ENCODE measurements at places on chromosomes 6 and 20.

DNA sequence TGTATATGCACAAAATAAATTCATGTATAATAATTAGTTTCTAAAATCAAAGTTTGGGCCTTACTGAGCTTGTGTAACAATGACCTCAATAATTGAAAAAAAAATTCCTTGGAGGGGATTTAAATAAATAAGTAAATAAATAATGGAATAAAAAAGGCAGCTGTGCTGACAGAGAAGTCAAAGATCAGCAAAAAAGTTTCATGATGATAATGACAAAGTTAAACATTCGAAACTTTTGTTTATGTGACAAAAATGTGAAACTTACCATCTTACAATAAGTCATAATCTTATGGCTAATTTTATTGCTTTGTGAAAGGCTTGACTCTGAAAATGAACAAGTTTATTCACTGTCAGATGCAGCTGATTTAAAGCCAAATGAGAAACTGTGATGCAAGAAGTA is 3.1 kb upstream of the TTK start:
- no peak for DNase-seq

DNA sequence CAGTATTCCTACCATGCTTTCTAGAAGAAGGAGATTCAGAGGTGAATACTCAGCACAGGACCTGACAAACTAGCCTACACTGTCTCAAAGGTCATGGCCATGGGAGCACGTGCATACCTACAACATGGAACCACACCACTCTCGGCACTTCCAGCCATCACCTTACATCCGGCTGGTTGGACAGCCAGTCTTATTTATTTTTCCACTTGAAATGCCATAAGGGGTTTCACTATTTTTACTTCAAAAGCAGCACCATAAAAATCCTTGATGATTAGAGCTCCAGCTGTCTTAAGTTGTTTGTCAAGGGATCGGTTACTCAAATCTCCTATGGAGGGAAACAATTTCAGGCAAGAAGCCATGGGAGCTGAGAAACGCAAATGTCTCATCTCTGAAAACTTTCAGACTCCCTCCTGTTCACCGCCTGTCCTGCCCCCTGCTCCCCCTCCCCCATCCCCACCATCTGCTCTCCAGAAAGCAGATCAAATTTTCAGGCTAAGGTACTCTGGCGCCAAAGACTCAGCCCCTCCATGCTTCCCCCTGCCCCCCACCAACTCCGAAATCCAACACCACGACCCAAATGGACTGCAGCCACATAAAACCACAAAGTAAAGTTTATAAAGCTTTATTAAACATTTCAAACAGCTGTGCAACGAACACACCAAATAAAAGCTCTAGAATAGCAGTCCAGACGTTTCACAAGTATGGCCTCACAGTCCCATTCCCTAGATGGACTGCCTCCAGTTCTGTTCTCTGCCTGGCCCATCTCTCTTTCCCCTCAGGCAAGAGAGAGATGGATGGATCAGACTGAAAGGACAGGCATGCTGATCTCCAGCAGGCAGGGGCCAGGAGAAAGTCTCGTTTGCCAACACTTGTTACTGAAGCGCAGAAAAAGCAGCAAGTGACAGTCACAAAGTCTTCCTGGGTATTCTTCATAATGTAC is 4.0 kb upstream of the NNAT start:
- DNase-seq: no peak

- no peak for DNase-seq
These were observed 103.6 kb upstream of the KCNK16 start for GRCh38 chr6:39426073-39426456.

- DNase-seq: no peak
These were observed 39.8 kb upstream of the CDH22 start for GRCh38 chr20:46347841-46348803.

GRCh38 chr20:13873831-13874230 is 89.0 kb downstream of the NDUFAF5 start:
- DNase-seq: no peak

DNA sequence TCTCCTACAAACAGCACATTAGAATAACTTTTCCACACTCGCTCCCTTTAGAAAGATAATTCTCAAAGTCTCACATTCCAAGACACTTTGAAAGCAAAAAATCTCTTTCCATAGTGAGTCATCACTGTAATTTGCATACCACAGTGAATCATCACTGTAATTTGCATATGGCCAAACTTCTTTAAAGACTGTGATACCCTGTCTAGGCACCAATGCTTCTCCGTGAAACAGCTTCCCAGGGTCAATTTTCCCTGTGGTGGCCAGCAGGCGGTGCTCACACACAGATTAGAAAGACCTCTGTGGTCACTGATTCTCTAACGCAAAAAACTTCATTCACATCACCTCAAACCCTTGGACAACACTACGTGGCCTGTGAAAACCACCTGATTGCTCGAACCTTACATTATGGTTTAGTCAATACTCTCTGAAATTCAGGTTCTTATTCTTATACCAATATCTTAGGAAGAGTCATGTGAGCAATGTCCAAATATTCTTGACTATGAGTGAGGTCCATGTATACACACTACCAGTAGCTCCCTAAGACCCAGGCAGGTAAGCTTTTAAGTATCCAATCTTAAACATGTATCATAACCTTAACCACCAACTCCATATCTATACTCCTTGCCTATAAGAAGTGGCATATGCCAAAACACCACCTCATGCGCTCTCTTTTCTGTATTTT is 78.5 kb upstream of the PHACTR1 start:
- DNase-seq: no peak

- DNase-seq: no peak
These were observed 29.4 kb downstream of the PLCB1 start for GRCh38 chr20:8161264-8162071.

DNA sequence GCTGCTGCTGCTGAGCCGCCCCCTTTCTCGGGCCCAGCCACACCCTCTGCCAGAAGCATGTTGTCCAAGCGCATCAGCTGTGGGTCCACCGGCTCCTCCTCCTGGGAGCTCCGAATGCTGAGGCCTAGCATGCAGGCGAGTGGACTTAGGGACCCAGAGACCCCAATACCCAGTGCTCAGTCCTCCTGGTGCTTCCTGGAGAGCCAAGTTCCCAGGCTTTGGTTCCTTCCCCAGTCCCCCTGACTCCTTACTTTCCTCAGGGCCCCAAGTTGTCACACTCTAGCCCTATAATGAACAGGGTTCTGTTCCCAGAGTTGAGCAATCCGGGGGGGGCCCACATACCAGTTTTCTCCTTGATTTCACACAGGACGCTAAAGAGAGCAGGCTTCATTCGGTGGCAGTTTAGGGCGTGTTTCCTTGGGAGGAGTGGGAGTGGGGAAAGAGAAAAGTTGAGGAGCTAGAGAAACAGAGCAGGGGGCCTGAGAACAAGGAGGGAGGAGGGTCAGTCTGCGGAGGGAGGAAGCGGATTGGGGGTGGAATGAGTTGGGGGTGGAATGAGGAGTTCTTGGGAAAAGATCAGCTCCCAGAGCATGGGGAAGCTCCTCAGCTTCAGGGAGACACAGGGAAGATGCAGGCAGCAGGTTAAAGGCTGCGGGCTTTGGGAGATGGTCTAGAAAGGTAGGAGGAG is 1.5 kb downstream of the PBX2 start:
- no peak for DNase-seq

- no peak for DNase-seq
These were observed 20.2 kb upstream of the TULP4 start for GRCh38 chr6:158292016-158292415.

DNA sequence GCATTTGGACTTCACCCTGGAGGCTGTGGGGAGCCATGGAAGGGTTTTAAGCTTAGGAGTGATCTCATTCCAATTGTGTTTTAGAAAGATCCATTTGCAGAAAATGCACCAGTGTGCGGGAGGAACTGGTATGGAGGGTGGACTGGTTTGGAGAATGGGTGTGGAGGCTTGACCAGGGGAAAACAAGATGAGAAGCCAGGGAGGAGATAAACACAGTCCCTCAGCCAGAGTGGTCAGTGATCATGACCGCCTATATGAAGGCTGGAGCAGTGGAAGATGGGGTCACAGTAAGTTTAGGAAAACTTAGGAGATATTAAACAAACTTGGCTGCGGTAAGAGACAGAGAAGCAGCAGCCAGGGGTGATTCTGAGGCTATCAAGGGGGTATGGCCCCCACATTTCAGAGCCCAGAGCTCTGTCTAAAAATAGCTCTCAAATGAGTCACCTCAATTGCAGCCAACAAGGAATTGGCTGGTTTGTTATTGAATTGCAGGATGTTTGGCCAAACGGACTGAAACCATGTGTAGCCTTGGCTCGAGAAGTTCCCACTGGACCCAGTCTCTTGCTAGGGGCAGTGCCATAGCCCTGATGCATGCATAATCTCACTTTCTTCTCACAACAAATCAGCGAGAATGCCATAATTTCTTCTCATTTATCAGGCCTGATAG is 159.9 kb upstream of the TOP1 start:
- no peak for DNase-seq

DNA sequence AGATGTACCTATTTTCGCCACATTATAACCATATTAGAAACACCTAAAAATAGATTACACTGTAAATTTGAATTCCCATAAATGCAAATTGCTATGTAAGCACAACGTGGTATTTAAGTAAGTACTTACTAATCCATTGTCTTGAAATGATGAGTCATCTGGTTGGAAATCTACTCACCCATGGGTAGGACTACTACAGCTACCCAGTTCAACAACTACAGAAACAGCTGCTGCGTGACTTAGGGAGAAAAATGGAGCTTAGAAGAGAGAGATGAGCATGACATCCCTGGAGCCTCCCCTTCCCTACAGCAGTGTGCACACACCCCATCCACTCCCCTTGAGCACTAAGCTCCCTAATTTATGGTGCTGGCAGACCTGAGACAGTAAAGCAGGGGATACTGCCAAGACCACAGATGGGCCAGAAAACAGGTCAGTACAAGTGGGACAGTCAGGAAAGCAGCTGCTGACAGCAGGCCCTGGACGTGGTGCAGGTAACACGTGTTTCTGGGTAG is 26.9 kb downstream of the RRAGD start:
- DNase-seq: no peak

DNA sequence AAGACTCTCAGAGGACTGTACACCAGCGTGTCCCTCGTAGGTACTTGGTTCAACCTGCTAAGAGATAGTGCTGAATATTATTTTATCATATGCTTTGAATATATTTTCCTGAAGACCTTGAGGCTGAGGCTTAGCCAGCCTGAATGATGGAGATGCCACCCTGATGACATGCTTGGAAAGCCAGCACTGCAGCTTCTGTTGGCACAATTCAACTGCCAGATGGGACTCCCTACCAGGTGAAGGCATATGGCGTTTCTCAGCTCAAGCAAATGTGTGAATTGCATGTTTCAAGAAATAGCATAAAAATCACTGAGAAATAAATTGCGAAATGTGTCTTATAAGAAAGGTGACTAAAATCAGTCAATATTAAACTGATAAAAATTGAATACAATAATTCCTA is 228.1 kb upstream of the CST7 start:
- no peak for DNase-seq

DNA sequence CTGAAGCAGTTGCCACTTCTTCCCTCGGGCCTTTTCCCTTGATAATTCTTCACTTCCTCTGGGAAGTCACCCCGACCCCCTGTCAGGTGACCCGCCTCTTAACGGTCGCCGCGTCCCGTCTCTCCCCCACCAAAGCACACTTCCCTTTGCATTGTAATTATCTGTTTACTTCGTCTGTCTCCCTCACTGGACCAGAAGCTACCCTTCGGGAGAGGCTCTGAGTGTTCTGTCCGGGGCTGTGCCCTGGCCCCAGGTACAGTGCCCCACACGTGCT is 771 bp upstream of the SNAI1 start:
- no peak for DNase-seq

DNA sequence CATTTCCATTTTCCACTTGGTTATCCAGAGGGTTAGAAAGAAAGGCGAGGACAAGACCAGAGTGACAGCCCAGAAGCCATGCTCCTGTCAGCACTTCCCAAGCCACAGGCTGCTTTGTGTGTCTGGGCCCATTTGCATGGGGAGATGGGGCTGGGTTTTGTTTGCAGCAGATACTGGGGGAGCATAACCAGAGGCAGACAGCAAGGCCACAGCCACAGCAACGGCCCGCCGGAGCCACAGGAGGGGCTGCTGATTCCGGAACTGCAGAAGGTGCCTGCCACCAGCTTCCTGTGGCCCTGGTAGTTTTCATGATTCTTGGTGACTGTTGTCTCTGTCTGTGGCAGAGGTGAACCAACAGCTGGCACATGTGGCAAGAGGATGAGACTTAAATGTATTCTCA is 106.6 kb downstream of the DLL1 start:
- no peak for DNase-seq

- DNase-seq: no peak
These were observed 78.1 kb downstream of the CFAP61 start for GRCh38 chr20:20130399-20130798.

DNA sequence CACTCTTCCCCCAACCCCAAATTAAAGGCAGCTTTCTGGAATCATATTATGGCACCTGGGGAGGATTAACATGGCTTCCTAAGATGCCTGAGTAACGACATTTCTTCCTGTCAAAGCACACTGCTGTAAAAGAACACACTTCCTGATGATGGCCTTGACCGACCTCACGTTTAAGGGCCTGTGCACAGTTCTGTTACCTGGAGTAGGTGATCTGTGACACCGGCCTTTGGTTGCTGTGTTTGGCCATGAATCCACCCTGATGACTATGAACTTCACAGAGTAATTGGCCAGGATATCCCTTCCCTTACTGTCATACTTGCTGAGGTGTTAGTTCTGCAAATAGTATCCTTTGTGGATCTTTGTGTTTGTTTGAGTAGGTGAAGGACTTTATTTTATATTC is 45.8 kb downstream of the PLCB4 start:
- no peak for DNase-seq
